ENCODE measurements at places on chromosomes 3 and 15.

DNA sequence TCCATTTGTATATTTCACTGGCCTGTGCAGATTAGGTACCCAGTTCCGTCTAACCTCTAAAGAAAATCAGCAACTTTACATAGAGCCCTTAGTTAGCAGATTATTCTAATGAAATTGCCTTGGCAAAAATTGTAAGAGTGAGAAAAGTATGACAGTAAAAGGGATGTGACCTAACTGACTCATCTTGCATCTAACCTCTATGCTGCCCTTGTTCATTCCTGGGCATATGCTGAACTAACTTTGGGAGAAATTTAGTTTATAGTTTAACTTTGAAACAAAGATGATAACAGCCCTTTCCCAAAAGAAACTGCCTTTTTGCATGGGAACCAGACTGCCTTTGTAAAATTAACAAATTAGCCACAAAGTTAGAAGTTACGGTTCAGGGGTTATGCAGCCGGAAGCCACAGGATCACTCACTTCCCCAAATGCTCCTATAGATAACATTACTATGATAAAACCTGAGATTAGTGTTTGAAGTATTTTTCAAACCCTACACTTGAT lies 839.8 kb upstream of the ALCAM start:
- DNase-seq, result no peak

GRCh38 chr3:53158765-53159155 lies 2.2 kb upstream of the PRKCD start:
- DNase-seq, result no peak

- no peak for DNase-seq
Measured at GRCh38 chr3:55476515-55476914, 10.6 kb downstream of the WNT5A start.

GRCh38 chr15:65371976-65372786 lies 5.6 kb downstream of the IGDCC3 start:
- DNase-seq, result no peak

- DNase-seq, result no peak
Measured at GRCh38 chr3:4583416-4583815, 90.3 kb downstream of the ITPR1 start.

Measured in H1 (cell line).